NCI-H2081 treated with DMSO at 0.1 percent for 48 hours (cell line): ENCODE measurements at places on chromosomes 7 and 10.

- DNase-seq: no peak
Measured at GRCh38 chr7:44079331-44080021, 2.9 kb downstream of the POLM start.

- DNase-seq: no peak
Measured at GRCh38 chr10:77919713-77920108, 6.8 kb downstream of the DLG5 start.

GRCh38 chr10:74926791-74927585, 100.6 kb downstream of the KAT6B start:
- DNase-seq: no peak

GRCh38 chr10:11234857-11235531, 217.3 kb downstream of the CELF2 start:
- no peak for DNase-seq

GRCh38 chr7:5296015-5296610, 13.4 kb downstream of the SLC29A4 start:
- DNase-seq: no peak

GRCh38 chr7:2494191-2495130, 18.3 kb upstream of the GRIFIN start:
- no peak for DNase-seq

GRCh38 chr7:27110186-27111031, 7.9 kb upstream of the HOXA2 start:
- DNase-seq: no peak

- no peak for DNase-seq
Measured at GRCh38 chr7:1752771-1753563, 82.9 kb downstream of the ELFN1 start.

DNA sequence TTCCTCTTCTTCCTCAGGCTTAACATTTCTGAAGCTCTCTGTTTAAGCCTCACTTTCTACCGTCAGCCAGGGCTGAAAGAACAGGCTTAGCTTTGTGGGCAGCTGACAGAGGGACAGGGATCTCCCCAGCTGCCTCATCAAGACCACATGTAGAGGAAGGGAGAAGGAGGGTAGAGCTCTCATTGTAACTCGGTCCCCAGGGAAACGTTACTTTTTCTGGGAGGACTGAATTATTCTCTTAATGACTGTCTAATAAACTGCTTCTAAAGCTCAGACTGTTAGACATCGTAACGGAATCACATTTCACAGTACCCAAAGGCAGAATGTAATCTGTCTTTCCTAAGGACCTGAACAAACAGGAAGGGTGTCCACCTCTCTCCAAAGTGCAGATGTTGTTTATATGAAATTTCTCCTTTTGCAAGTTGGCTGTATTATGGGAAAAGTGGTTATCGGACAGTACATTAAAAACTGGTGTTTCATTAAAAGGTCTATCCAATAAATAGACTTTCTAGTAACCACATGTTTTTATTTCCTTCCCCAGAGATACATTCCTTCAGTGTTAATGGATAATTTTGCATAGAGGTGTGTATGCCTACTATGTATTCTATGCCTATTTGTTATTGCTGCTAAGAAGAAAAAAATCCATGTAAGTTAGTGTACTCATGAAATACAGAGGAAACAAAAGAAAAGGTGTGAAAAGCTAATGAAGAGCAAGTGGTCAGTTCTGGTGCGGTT, 144.2 kb downstream of the CTTNBP2 start:
- no peak for DNase-seq

DNA sequence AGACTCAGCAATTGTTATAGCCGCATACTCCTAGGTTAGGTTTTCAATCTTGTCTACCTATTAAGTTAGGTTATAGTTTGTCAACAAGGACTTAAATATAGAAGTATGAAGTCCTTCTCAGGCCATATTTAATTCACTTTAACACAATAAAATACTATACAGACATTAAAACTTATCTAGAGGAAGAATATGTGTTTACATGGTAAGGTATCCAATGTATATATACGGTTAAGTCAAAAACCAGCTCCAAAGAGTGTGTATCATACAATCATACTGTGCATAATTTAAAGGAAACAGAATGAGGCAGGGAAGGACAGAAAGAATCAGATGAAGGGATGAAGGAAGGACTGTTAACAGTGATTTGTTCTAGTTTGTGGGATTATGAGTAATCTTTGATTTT, 79.5 kb upstream of the LANCL2 start:
- DNase-seq: no peak

- no peak for DNase-seq
Measured at GRCh38 chr10:132377326-132377725, 19.7 kb upstream of the PWWP2B start.

DNA sequence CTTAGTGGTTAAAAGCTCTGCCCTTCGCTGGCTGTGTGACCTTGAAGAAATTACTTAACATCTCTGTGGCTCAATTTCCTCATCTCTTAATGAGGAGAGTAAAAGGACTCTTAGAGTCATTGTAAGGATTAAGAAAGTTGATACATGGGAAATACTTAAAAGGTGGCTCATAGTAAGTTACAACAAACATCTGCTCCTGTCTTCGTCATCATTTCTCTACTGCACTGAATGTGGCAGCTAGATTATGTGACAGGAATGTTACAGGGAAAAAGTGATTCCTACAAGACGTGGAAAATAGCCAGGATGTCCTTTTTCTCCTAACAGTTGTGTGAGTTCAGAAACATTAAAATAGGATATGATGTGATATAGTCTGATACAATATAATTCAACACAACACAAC, 184.7 kb downstream of the FRMD4A start:
- no peak for DNase-seq

DNA sequence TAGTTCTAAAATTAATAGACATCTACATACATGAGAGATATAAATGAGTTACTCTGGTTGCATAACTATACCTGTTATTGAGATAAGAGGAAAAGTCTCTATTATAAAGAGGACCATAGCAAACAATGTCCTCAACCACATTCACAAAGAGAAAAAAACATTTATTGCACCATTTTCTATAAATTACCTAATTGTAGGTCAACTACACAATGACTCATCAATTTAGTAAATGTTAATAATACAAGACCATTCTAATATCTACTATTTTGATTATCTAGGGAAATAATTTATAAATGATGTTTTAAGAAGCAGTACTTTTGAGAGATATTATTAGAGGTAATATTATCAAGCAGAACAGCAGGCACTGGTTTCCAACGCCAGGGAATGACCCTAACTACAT, 246.1 kb downstream of the AGMO start:
- DNase-seq: no peak

GRCh38 chr10:21737106-21737505, 203.1 kb downstream of the MLLT10 start:
- no peak for DNase-seq

DNA sequence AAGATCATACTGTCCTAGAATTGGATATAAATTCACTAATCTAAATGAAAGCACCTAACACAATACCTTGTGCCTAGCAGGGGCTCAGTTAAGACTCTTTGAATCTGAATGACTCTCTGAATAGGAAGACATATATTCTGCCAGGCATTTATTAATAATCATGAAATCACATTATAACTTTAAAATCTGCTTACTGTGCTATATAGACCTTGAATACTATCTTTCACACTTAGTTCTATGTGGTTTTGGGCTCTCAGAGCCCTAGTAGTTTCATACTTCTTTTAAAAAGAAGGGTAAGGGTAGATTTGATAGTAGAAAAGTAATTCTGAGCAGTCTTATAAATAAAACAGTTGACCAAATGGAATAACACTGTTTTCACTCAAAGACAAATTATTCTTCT, 10.2 kb downstream of the UBN2 start:
- DNase-seq: no peak

GRCh38 chr7:31033674-31034300, 18.3 kb upstream of the ADCYAP1R1 start:
- no peak for DNase-seq

- no peak for DNase-seq
Measured at GRCh38 chr10:1507436-1507835, 229.9 kb downstream of the ADARB2 start.

DNA sequence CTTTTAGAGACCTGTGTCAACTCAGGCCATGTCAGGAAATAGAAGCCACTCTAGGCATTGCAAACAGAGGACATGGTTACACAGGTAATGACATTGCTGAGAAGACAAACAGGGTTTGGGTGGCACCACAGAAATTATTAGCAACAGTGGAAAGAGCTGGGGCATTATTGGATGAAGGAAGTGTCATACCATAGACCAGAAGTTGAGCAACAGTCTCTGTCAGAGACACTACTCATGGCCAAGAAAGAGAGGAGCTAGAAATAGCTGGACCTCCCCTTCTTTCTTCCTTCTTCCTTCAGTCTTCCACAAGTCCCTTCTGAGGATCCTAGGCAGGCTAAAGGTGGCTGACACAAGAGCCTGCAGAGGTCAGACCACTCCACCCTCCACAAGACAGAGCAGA, 4.2 kb upstream of the LIPA start:
- no peak for DNase-seq

DNA sequence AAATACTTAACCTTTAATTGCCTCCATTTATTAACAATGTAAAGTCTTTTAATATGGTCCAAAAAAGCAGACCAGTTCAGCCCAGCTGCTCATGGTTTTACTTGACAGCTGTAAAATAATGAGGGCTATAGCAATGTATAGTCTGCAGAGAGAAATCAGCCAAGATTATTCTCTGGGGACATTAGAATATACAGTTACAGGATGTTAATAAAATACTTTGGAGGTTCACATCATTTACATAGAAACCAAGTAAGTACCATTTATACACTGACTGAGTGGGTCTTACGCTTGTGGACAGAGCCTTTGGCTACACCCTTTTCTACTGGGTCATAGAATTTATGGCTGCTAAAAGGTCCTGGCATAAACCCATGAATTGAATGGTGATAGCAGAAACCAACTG, 340.7 kb upstream of the CELF2 start:
- no peak for DNase-seq

GRCh38 chr10:132890301-132890700, 52.1 kb downstream of the CFAP46 start:
- DNase-seq: no peak

- DNase-seq: no peak
Measured at GRCh38 chr10:86049442-86049841, 317.2 kb downstream of the GRID1 start.

- DNase-seq: no peak
Measured at GRCh38 chr7:152485826-152486225, 50.0 kb upstream of the KMT2C start.

DNA sequence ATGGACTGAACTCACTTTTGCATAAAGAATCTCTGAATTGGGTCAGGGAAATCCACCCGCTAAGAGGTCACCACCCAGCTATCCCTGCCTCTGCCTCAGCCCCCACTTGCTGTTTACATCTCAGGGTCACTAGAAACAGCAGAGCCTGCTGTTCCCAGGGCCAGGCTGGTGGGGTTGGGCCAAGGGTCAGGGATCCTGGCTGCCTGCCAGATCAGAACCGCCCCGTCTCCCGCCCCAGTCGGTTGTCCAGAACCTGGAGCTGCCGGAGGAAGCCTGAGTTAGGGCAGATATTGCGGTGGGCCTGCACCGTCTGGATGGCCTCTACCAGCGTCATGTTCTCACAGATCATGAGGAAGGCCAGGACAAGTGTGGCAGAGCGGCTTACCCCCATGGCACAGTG, 17.0 kb upstream of the SAMD8 start:
- DNase-seq: no peak

GRCh38 chr7:133784486-133785001, 342.6 kb upstream of the LRGUK start:
- no peak for DNase-seq

DNA sequence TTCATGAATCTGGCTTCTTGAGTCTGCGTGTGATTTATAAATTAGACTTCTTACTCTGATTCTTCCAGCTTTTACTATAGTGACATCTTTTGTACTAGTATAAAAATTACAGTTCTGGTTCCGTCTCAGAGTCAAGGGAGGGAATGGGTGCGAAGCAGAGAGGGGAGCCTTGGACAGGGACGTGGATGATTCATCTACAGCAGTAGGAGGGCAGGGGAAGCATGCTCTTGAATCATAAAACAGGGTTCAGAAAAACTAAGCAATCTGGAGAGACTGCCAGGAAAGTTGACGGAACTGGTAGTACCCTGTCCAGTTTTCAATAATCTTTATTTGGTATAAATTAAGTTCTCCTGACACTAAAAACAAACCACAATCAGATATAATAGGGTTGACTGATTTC, 58.1 kb downstream of the ITGA8 start:
- DNase-seq: no peak

GRCh38 chr7:48250441-48250951, 79.2 kb downstream of the ABCA13 start:
- no peak for DNase-seq

GRCh38 chr7:115822380-115822779, 208.2 kb downstream of the TFEC start:
- no peak for DNase-seq

DNA sequence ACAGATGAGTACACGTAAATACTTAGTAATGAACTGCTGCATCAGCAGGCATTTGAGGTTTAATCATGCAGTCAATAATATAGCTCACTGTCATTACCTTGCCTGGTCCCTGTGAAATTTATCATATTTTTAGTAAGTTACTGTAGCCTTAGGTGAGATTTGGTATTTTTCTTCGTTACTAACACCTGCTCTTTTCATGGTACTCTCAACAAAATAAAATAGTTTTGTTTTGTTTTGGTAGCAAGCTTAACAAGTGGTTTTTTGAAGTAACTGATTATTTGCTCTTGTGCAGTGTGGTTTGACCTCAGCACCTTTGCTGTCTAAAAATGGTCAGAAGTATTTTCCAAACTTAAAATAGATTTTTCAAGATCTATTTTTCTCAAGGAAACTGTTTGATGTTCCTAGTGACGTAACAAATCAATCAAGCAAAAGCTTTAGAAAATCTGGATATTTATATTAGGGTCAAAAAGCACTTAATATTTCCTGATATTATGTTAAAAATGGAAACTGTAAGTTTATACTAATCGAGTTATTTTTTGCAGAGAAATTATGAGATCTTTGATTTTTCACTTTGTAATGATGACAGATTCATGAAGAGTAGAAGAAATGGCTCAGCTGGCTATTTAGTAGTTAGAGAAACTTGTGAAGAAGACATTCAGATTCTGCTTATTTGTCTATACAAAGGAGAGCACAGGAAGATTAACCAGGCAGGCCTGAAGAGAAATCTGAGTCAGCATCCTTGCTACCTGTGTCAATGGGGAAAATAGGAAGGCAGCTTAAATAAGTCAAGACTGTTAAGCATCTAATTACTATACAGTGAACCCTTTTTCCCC, 21.0 kb upstream of the RPA3 start:
- DNase-seq: no peak

GRCh38 chr7:66301737-66302136, 96.6 kb downstream of the TPST1 start:
- DNase-seq: no peak

- no peak for DNase-seq
Measured at GRCh38 chr10:97185326-97186058, at the start of gene SLIT1. Gene SLIT1 (minus strand): TSS chr10:97185959. CDS start chr10:97185674, 285 bp downstream.

- no peak for DNase-seq
Measured at GRCh38 chr10:52447931-52448353, 133.9 kb downstream of the DKK1 start.

GRCh38 chr7:139232377-139232717, 1.3 kb downstream of the UBN2 start:
- no peak for DNase-seq

GRCh38 chr7:28157076-28157745, 23.4 kb downstream of the JAZF1 start:
- no peak for DNase-seq
